ENCODE measurements at places on chromosomes 16 and 17. TPM values are rescaled to one million over a fixed set of nuclear protein-coding genes. Genes with fewer than 3 reads are reported as not detected.

The MYO15A gene
- total RNA-seq: 5.0 TPM

The GRB7 gene
- 33.5 TPM for total RNA-seq

The RNF157 gene
- total RNA-seq: 1.9 TPM

The KRT39 gene
- not detected for total RNA-seq

The TNFRSF17 gene
- total RNA-seq: 1.6 TPM

The PDXDC1 gene
- total RNA-seq: 73.3 TPM

The CLEC19A gene
- total RNA-seq: not detected

Data from upper lobe of left lung (tissue), 6 donors.